ENCODE measurements at places on chromosomes 2 and 18. TPM values are rescaled to one million over a fixed set of nuclear protein-coding genes. Genes with fewer than 3 reads are reported as not detected.

- no peak for DNase-seq
Measured at GRCh38 chr2:121245913-121246312, 39.1 kb downstream of the TFCP2L1 start.

The C2orf68 gene
- 75.9 TPM for polyA plus RNA-seq

The RFX8 gene
- polyA plus RNA-seq: 0.98 TPM

The DUSP19 gene
- 5.2 TPM for polyA plus RNA-seq

GRCh38 chr2:144432921-144433320, 87.0 kb downstream of the ZEB2 start:
- no peak for DNase-seq

GRCh38 chr2:63872571-63873328, 31.1 kb downstream of the UGP2 start:
- no peak for DNase-seq

DNA sequence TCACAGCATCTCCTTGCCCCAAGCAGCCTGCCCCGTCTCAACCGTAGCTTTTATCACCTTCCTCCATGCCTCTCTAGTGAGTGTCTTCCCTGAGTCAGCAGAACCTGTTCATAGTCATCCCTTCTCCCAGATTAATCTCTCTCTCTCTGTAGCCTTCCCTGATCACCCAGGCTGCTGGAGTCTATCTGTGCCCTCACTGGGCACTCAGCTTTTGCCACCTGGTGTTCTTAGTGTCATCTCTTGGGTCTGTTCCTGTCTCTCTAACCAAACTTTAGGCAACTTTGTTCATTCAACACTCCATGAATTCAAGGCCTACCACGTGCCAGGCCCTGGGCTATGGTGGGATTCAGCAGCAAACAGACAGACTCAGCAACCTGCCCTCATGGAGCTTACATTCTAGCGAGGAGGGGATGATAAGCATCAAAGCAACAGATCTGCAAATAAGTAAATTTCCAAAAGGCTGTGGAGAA, 159.1 kb downstream of the SMAD7 start:
- DNase-seq: no peak

DNA sequence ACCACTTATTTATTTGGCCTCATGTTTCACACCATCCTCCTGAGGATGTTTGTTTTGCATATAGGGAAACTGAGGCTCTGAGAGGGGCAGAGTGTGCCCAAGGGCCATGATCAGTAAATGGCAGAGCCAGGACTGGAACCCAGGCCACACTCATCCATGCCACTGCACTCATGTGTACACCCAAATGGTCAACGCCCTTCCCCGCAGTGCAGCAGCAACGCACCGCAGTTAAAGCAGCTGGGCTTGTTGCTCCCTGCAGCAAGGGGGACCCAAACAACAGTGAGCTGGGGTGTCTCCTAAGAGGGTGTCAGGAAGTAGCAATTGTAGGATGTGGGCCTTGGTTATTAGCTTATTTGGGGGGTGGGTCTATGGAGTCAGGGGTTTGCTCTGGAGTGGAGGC, 36.6 kb downstream of the ZAP70 start:
- no peak for DNase-seq

DNA sequence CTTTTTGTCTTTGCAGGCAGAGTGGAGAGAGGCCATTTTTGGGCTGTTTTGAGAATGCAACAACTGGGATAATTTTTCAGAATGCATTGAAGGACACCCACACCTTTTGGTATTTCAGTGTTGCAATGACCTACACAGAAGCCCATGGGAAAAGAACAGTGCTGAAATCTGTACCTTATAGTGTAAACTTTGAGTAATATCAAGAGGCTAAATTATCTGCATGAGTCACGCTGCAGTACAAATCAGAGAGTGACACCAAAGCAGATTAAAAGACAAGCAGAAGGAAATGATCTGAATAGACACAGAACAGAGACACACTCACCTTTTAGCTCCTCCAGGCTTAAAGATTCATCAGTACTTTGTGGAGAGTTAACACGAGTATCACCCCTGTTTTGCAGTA, 265.3 kb downstream of the PAX3 start:
- no peak for DNase-seq

The SLC35F6 gene
- 15.8 TPM for polyA plus RNA-seq

GRCh38 chr2:40039549-40039948, 260.5 kb upstream of the THUMPD2 start:
- no peak for DNase-seq

- no peak for DNase-seq
Measured at GRCh38 chr2:216911008-216911407, 51.1 kb upstream of the TNP1 start.

DNA sequence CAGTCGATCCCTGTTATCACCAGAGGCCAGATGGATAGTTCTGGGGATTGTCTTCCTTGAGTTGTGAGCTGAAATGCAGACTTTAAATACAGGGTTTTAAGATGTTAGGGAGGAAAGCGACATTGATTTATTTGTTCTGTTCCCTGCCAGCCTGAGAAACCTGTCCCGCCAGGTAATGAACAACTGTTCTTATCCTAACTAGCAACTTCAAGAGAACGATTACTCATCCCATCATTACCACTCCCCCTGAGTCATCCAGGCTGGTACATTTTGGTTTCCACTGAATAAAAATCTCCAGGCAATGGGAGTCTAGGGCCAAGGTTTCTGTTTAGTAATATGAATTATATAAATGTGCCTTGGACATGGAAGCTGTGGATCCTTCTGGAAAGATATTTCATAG, 131.2 kb downstream of the LYPD6B start:
- DNase-seq: no peak

GRCh38 chr18:35028536-35028935, 12.7 kb upstream of the MAPRE2 start:
- DNase-seq: no peak

The ABCG5 gene
- polyA plus RNA-seq: 0.63 TPM

DNA sequence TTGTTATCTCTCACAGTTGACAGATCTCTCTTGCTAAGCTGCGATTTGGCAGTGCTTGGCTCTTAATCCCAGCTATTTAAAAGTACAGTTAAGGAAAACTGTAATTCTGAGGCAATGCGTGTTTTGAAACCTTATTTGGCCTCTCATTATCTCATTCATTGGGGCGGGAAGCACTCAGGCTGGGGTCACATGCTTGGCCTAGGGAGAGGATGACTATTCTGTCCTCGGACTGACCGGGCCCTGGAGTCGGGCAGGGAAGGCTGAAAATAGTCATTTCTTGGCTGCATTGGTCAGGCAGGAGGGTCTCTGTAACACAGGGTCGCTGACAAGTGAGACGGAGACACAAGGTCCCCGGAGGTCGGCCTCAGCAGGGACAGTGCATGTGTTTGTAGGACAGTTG, 20.2 kb upstream of the EMILIN2 start:
- no peak for DNase-seq

- no peak for DNase-seq
Measured at GRCh38 chr2:134375935-134376334, 122.1 kb downstream of the MGAT5 start.

- DNase-seq: no peak
Measured at GRCh38 chr2:208047840-208048239, 22.5 kb upstream of the PLEKHM3 start.

- no peak for DNase-seq
Measured at GRCh38 chr2:99852956-99853355, 289.4 kb downstream of the AFF3 start.

DNA sequence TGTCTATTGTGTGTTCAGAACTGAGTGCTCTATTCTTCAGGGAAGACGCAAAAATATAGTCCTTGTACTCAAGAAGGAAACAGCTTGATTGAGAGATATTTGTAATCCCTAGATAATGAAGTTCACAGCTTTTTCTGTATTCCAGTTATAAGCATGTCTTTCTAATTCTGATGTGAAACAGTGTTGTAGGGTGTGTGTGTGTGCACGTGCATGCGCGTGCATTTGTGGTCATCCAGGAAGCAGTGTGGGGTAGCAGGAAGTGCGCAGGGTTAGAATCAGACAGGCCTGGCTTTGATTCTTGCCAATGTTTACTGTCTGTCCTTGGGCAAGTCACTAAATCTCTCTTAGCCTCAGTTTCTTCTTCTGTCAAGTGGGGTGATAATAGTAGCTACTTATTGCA, 87.9 kb downstream of the NPAS2 start:
- no peak for DNase-seq

DNA sequence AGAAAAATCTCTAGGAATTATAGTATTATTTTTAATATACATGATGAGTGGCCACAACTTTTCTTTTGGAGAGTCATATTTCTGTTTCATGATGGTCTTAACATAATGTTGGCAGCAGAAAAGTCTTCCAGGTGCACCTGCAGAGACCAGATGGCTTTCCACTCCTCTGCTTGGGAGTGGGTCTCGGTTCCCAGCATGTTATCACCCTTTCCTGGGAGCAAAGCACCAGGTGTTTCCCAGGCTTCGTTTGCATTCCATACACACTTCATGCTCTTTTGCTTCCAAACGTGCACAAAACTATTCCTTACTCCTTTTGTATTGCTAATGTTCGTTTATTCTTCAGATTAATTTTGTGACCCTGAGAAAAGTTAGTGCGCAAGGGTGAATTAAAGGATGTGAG, 305.2 kb downstream of the CDH2 start:
- no peak for DNase-seq

GRCh38 chr2:126187668-126188067, 468.3 kb upstream of the GYPC start:
- DNase-seq: no peak

DNA sequence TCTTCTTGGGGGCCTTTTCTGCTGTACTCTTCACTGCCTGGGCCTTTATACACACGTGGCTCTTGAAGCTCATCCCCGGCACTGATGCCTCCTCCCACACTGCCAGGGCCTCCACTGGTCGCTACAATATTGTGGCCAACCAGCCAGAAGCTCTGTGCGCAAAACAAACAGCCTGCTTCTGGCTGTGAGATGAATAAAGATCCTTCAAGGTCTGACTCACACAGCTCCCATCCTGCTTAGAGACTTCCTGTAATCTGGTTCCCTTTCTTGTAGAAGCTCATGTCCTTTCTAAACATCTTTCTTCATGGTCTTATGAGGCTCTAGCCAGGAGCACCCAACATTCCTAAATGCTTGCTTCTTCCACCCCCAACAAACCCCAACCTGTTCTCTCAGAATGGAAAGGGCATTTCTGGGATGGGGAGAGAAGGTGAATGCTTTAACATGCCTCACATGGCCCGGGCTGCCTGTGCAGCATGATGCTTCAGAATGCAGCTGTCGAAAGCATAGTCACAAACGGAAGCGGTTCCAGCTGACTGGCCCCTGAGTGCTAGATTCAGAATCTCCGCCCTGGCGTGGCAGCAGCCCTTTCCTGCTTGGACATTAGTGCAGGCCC, 24.6 kb downstream of the NRP2 start:
- peak; percentile 65 for DNase-seq

The C1QL2 gene
- polyA plus RNA-seq: not detected

DNA sequence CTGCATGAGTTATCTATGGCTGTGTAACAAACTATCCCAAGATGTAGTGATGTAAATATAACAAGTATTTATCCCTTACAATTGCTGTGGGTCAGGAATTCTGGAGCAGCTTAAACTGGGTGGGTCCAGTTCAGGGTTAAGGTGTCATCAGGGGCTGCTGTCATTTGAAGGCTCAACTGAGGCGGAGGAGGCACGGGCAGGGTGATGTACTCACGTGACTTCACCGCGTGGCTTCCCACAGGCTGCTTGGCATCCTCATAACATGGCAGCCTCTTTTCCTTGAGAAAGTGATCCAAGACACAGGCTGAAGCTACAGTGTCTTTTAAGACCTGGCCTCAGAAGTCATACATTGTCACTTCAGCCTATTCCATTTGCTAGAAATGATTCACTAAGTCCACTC, 125.8 kb downstream of the PTGR3 start:
- no peak for DNase-seq

The DNAH7 gene
- polyA plus RNA-seq: 8.8 TPM

The BBS5 gene
- polyA plus RNA-seq: 17.0 TPM

The HNMT gene
- polyA plus RNA-seq: 78.8 TPM

- peak; percentile 56 for DNase-seq
Measured at GRCh38 chr2:196750977-196751631, 48.4 kb downstream of the GTF3C3 start.

- DNase-seq: no peak
Measured at GRCh38 chr2:173159791-173160463, 84.3 kb downstream of the MAP3K20 start.

DNA sequence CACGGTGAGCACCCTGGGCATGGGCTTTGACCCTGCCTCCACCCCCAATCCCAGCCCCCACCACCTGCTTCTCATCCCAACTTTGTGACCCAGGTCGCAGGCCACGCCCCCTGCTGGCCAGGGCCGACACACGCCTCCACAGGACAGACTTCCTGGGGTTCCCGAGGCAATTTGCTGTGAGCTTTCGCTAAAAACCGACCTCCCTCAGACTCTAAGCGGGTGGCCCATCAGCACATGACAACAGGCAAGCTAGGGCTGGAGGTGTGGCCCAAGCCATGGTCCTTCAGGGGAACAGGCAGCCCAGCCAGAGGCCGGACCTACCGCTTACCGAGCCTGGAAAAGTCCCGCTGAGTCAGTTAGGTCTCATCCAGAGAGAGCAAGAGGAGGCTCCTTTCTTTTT, 31.9 kb downstream of the C1QL2 start:
- DNase-seq: no peak

DNA sequence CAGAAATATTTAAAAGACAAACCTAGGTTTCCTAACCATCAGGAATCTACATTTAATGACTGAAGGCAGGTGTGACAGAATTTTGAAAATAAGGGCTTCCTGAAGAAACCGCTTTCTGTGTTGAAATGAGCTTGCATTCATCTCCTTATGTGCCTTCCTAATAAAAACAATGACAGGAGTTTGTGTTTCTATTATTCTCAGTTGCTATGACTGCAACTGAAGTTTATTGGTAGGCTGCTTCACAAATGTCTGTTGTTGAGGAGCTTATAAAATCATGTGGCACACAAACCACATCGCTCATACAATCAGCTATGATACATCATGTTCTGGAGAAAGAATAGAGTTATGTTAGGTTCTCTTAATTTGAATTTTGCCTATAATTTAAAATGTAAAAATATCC, 362.7 kb upstream of the SLC8A1 start:
- no peak for DNase-seq

DNA sequence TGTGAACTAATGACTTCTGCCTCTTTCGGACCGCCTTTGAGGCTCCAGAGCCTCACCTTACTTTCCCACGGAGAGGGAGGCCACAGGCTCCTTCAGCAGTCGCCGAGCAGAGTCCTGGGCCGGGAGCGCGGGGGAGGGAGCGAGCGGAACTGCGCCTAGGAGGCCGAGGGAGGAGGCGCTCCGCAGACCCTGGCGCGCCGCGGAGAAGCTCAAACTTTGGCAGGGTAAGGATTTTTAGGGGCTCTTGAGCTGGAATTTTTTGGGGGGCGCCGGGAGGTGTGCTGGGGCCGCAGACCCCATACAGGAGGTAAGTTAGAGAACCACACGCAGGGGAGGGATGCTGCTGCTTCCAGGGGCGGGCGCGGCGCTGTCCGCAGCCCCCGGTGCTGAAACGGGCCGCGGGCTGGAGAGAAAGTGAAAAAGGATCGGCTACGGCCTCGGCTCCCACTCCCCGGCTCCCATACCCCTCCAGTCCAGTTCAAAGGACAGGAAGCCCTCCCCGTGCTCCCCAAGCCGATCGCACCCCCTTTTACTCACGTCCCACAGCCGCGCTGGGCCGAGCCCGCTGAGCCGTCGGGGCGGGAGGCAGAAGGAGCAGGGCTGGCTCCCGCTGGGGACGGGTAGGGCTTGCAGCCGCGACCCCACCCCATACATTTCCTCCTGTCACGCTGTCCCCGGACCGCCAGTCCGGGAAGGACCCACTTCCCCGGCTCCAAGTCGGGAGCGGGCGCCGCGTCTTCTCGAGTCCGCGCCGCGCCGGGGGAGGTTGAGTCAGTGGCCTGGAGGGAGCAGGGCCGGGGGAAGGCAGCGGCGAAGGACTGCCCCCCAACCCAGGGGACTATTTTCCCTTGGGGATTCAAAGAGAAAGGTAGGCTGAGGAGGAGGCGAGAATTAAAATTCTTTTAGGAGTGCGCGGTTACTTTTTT, at the start of gene CNGA3:
TSS of gene CNGA3 (plus strand) at position 146 of the 926 bp plus-strand sequence. CDS start 23,520 bp downstream, outside the sequence.
- peak; percentile 55 for DNase-seq

Measured in left kidney (tissue), 8 donors.